ENCODE measurements at places on chromosomes 6 and 20.
A peak's percentile ranks its signal among the peaks of the same experiment; 100 is the strongest.

GRCh38 chr6:33000055-33000454 lies 9.3 kb downstream of the HLA-DOA start:
- no peak for DNase-seq

DNA sequence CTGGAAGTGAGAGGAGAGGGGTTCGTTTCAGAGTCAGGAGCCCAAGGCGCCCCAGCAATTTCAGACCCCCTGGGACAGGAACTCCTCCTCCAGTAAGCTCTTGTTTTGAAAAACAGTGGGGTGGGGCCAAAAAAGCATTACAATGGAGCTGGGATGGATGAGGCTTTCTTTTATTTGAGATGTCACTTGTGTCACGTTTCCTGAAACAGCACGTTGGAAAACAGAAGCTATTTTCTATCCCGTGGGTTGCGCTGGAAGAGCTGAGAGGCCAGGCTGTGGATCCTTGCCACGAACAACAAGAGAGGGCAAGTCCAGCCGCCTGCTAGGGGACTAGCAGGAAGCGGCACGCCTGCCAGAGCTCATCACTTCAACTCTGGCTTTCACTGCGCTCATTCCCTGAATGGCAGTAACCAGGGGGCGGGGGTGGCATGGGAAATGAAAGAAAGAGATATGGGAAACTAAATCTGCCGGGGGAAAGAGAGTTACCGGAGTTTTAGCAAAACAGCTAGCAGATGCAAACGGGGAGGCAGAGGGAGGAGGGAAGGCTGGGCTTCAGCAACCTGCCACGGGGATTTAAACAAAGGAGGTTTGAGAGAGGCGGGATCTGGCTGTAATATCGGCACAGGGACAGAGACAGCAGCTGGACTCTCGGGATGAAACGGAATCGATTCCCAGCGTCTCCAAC lies 34.6 kb downstream of the GCNT2 start:
- DNase-seq = peak; percentile 83

GRCh38 chr6:137081997-137082396 lies 37.2 kb upstream of the IL20RA start:
- no peak for DNase-seq

- DNase-seq = no peak
These were observed 40.3 kb upstream of the TENT5A start for GRCh38 chr6:81792826-81793225.

GRCh38 chr6:13238017-13238416 lies 90.3 kb downstream of the TBC1D7 start:
- DNase-seq = no peak
